ENCODE measurements at places on chromosomes 3 and 15. TPM values are rescaled to one million over a fixed set of nuclear protein-coding genes. Genes with fewer than 3 reads are reported as not detected.

The ERICH6 gene
- total RNA-seq = not detected

The UPK1B gene
- total RNA-seq = not detected

The PLCL2 gene
- 10.8 TPM for total RNA-seq

The RAB11A gene
- 248 TPM for total RNA-seq

The NUP210 gene
- total RNA-seq = 0.29 TPM

The ARRDC4 gene
- total RNA-seq = 3.6 TPM

The ILDR1 gene
- total RNA-seq = not detected

The NMNAT3 gene
- 0.76 TPM for total RNA-seq

The EPB42 gene
- total RNA-seq = not detected

The SKOR1 gene
- 0.10 TPM for total RNA-seq

The C3orf52 gene
- total RNA-seq = 6.4 TPM

The CCDC39 gene
- total RNA-seq = not detected

The ZNF609 gene
- total RNA-seq = 46.9 TPM

The LRRC31 gene
- not detected for total RNA-seq

The NCKIPSD gene
- total RNA-seq = 9.6 TPM

The FGF12 gene
- total RNA-seq = 1.6 TPM

The EDC3 gene
- total RNA-seq = 14.1 TPM

The NAALADL2 gene
- total RNA-seq = 2.9 TPM

The GOLGA8G gene
- total RNA-seq = not detected

The GLDN gene
- total RNA-seq = not detected

The ITPKA gene
- 1.6 TPM for total RNA-seq

The TAGLN3 gene
- not detected for total RNA-seq

The DLL4 gene
- 80.4 TPM for total RNA-seq

The MESP2 gene
- total RNA-seq = 0.19 TPM

The PLXNA1 gene
- total RNA-seq = 30.2 TPM

The CCR9 gene
- not detected for total RNA-seq

The OCA2 gene
- not detected for total RNA-seq

The CHRM5 gene
- total RNA-seq = not detected

Data from vein endothelial cell (primary cell).